Dermis microvascular lymphatic vessel endothelial cell (primary cell): ENCODE measurements at places on chromosomes 3 and 15. TPM values are rescaled to one million over a fixed set of nuclear protein-coding genes. Genes with fewer than 3 reads are reported as not detected.

- no peak for DNase-seq
Observed at GRCh38 chr15:96341513-96342405, 11.3 kb downstream of the NR2F2 start.

- DNase-seq, result no peak
Observed at GRCh38 chr3:194880940-194881925, 195.6 kb downstream of the FAM43A start.

DNA sequence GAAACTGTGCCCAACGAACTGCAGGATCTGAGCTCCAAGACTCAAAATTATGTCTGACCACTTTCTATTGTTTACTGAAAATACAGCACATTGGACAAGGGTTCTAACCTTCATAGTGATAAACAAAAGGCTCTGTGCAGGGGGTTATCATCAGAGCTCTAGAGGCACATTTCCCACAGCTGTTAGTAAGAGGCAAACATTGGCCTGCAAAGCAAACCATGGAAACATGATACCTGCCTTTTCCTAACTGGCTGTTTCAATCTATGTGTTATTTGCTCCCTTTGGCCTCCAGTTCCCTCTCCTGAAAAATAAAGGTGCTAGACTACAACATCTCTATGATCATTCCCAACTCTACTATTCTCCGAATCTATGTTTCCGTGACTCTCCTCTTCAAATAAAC lies 159.7 kb upstream of the ARHGEF26 start:
- DNase-seq, result no peak

DNA sequence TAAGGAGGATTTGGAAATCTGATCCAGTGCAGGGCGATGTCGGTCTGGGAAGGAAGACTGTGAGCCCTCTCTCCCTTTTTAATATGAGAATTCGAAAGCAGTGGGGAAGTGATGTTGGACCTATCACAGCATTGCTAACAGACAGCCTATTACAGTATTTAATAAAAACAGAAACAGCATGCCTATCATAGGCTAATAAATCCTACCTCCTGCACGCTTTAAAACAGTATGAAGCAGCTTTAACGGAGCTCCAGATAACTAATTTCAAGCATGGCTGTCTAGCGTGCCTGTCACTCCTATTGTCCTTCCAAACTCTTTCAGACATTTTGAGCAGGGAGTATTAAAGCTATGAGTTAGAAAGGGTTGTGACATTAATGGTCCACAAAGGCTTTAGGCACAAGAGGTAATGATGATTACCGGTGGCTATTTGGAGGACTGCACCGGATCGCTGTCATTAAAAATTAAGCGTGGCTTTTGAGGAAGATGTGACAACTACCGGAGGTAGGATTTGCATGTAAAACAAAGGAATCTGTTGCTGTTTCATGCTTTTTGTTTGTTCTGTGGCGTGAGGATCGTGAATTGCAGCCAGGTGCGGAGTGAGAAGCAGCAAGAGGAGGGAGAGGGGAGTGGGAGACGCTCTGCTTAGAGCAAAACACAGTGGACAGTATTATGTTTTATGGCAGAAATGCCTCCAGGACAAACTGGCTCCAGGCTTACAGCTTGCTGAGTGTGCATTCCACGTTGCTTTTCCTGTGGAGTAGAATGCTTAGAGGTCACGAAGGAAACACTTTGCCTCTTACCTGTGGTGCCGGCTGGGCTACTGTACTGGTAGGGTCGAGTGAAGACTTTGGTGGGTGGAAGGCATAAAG lies at the start of gene KCNMB2:
KCNMB2 (plus strand) TSS at position 226 of the 869 bp plus-strand sequence.
- DNase-seq, result no peak

- no peak for DNase-seq
Observed at GRCh38 chr3:124861041-124861440, 26.1 kb downstream of the ITGB5 start.

DNA sequence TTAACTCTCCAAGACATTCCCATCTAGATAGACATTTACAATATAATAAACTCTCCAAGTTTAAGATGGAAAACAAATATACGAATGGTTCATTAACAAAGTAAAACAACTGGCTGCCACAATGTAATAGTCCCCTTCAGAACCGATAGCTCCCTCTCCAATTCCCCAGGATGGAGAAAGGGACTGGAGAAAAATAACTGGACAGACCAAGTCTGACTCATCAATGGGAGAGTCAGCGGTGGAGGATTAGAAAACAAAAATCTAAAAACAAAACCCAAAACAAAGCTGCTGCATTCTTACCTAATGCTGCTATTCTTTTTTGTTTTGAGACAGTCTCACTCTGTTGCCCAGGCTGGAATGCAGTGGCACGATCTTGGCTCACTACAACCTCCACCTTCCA lies 468.1 kb downstream of the SHQ1 start:
- DNase-seq, result peak; percentile 43

The RAB5A gene
- total RNA-seq, result 62.4 and 91.8 TPM in 2 replicates

DNA sequence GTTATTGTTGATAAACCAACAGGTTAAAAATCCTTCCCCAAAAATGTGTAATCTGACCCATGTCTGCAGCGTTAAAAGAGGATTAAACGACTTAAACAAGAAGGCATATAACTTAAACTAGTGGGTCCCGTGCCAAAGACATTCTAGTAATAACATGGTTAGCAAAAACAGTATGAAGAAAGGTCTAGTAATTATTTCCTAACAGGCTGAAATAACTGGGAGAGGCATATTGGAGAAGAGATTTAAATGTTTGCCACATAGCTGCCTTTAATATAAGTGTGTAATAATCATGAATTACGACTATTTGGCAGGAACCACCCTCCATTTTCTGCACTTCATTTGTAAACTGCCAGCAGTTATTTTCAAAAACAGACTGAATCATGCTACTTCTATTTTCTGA lies 67.7 kb upstream of the CSPG5 start:
- DNase-seq, result no peak

GRCh38 chr15:51048308-51048707 lies 46.4 kb downstream of the TNFAIP8L3 start:
- no peak for DNase-seq

DNA sequence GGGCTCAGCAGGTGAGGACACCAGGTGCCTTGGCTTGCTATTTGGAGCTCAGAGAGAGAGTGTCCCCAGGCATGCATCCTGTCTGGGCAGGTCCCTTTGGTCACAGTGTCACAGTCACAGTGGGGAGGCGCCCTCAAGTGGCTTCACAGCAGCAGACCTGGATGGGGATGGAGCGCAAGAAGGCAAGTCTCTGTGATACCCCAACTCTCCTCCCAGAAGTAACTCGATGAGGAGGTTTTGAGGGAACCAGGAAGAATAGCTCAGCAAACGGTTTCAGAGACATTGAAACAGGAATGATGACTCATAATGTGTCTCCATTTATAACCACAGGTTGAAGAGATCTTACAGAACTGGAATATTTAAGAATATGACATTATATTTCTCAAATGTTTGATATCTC lies 66.5 kb upstream of the SH3GL3 start:
- DNase-seq, result peak; percentile 20

- no peak for DNase-seq
Observed at GRCh38 chr15:46892621-46893160, 824.6 kb upstream of the SEMA6D start.

The SAMD7 gene
- total RNA-seq, result not detected in 2 replicates

- DNase-seq, result peak; percentile 63
Observed at GRCh38 chr3:189041482-189042090, 130.2 kb upstream of the TPRG1 start.
